ENCODE measurements at places on chromosomes 12 and 14.

DNA sequence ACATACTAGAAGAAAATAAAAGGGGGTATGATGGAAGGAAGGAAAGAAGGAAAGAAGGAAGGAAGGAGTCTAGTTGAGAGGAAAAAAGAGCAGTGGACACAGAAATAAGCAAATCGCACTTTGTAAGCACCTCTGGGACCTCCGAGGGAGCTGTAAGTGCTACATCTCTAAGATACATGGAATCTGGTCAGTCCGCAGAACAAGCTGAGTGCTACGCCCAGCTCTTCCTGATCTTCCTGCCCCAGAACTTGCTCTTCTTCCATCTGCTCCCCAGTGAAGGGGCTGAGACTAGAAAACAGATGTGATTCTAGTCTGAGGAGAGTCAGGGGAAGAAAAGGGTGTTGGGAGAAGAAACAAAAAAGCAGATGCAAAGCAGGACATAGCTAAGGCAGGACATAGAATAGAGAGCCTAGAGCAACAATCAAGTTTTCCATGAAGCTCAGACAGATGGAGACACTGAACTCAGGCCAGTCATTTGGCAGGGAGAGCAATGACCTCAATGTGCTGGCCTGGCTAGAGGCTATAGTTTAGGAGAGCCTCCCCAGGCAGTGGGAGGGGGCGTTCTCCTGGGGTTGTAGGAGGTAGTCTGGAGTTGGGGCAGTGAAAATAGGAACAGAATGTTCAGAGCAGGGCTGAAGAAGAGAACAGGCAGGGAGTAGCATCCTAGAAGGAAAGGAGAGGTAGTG, 1.7 kb upstream of the MFAP5 start:
- DNase-seq = no peak

GRCh38 chr12:52561880-52562449, 9.0 kb upstream of the KRT71 start:
- DNase-seq = peak; percentile 33

GRCh38 chr12:112664569-112664968, 127.0 kb upstream of the RPH3A start:
- no peak for DNase-seq

GRCh38 chr12:121713257-121713777, 765 bp downstream of the TMEM120B start:
- no peak for DNase-seq

DNA sequence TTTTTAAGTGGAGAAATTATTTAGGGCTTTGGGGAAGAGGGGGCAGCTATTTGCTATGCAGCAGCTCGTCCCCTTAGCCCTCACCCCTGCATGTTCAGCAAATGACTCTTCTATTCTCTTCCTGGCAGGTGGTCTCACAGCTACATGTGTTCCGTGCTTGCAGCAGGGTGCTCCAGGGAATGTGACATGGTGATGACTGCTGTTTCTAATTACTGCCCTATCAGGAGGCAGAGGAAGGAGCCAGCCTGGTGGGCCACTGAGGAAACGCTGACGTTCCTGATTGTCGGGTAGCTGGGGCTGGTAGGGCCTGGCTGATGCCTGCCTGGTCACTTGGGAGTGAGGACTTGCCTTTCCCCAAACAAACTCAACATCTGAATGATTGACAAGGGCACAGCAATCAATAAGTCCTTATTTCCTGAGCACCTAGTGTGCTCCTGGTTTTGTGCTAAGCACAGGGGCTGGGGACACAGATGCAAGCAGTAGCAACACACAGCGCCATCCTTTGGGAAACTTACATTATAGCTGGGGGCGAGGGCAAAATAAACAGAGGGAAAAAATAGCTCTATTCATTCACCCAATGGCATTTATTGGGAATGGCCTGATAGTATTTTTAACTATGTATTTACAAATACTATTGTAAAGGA, 377.8 kb downstream of the FUT8 start:
- no peak for DNase-seq

DNA sequence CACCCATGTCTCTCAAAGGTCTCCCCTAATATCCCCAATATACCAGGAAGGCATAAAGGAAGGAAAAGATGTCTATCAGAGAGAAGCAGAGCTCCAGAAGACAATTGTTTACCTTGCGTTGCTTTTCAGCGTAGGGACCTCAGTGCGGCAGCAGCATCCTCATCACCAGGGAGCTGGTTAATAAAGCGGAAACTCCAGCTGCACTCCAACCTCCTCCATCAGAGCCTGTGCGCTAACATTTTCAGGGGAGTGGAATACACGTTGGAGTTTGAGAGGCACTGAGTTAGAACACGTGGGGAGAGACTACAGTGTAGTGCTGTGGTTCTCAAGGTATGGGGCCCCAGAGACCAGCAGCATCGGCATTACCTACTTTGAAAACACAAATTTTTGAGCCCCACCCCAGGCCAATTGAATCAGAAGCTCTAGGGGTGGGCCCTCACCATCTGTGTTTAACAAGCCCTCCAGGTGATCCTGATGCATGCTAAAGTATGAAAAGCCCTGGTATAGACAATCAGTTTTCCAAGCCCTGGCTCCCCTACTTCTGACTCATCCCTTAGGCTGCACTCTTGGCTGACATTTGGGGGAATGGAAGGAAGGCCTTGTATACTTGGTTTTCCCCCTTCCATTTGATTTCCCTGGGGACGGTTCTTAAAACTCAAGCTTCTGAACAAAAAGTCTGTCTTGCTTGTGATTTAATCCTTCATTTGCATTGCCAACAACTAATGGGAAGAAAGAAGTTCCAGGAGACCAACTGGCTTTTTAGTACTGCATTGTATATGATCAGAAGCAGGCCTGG, 419.0 kb upstream of the CCDC196 start:
- DNase-seq = no peak

DNA sequence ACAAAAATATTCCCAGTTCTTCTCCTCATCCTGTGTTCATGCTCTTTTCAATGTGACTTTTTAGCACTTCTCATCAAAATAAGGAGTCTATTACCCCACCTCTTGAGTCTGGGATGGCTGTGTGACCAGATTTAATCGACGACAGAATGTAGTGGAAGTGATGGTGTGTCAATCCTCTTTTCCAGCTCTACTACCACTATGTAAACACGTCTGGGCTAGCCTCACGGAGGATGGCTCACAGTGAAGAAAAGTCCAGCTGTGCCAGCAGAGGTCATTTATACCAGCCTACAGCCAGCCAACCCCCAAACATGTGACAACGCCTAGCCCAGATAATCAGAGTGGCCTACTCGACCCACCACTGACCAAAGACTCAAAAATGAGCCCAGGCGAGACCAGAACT, 37.3 kb upstream of the FGF6 start:
- no peak for DNase-seq

- DNase-seq = no peak
Observed at GRCh38 chr12:54229624-54230212, 40.9 kb upstream of the SMUG1 start.

- peak; percentile 54 for DNase-seq
Observed at GRCh38 chr12:19129486-19130223, at the start of gene PLEKHA5. Gene PLEKHA5 (plus strand): TSS chr12:19129733. CDS start chr12:19129800, 67 bp downstream.

- DNase-seq = no peak
Observed at GRCh38 chr12:124039276-124039675, 66.3 kb downstream of the ZNF664 start.

GRCh38 chr12:18970603-18971002, 158.9 kb upstream of the PLEKHA5 start:
- no peak for DNase-seq

Measured in NCI-H2029 (cell line).